ENCODE measurements at places on chromosomes 6 and 20.

DNA sequence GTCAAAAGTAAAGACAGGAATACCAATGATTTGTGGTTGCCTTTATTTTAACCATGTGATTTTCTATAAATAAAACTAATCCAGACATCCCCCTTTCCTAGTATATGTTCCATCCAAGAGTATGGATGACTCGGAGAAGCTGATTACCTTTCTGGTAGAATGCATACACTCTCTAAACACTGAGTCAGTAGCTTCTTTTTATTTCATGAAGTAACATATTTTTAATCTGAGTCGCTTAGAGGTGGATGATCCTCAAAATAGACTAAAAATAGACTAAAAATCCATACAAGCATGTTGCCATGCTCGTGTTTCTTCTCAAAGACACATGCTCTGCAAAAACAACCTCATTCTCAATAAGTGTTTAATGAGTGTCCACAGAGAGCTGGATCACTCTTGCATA, 263.7 kb downstream of the COL12A1 start:
- no peak overlapping the region for H3K4me3 ChIP-seq
- H3K36me3 ChIP-seq: no peaks in the 10 kb centered on the region
- no peaks in the 10 kb centered on the region for H3K27me3 ChIP-seq
- no peak for DNase-seq
- H3K4me1 ChIP-seq: no peaks in the 10 kb centered on the region

GRCh38 chr6:167330750-167331149, 5.9 kb downstream of the TTLL2 start:
- H3K36me3 ChIP-seq: no peaks in the 10 kb centered on the region
- H3K4me3 ChIP-seq: no peak overlapping the region
- no peak overlapping the region for H3K27ac ChIP-seq
- peaks cover 24% of the 10 kb centered on the region for H3K27me3 ChIP-seq
- no peak for DNase-seq

GRCh38 chr6:68635412-68635705, 277 bp downstream of the ADGRB3 start:
- H3K4me3 ChIP-seq: peak overlapping the region; percentile 71
- DNase-seq: no peak
- peaks cover 47% of the 10 kb centered on the region for H3K27me3 ChIP-seq
- no peak overlapping the region for H3K27ac ChIP-seq
- H3K4me1 ChIP-seq: peaks cover 18% of the 10 kb centered on the region

- no peak overlapping the region for H3K4me3 ChIP-seq
- no peaks in the 10 kb centered on the region for H3K27me3 ChIP-seq
- no peak overlapping the region for H3K27ac ChIP-seq
- H3K36me3 ChIP-seq: peaks cover 5% of the 10 kb centered on the region
- no peak for DNase-seq
Measured at GRCh38 chr6:42279966-42280629, 62.4 kb upstream of the MRPS10 start.

All from activated CD4-positive, alpha-beta memory T cell treated with anti-CD3 and anti-CD28 coated beads for 36 hours (primary cell).